Muscle of leg (tissue), 16 donors: ENCODE measurements at places on chromosomes 1 and 21.

DNA sequence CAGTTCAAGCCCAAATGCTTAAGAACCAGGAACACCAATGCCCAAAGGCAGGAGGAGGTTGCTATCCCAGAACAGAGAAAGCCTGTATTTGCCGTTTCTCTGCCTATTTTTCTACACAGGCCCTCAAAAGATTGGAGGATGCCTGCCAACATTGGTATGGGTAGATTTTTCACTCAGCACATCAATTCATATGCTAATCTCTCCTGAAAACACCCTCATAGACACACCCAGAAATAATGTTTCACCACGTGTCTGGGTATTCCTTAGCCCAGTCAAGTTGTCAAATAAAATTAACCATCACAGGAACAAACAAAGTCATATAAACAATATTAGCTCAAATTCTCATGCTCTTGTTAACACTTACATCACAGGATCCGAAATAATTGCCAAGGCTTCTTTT, 121.9 kb downstream of the RGS21 start:
- DNase-seq: no peak

DNA sequence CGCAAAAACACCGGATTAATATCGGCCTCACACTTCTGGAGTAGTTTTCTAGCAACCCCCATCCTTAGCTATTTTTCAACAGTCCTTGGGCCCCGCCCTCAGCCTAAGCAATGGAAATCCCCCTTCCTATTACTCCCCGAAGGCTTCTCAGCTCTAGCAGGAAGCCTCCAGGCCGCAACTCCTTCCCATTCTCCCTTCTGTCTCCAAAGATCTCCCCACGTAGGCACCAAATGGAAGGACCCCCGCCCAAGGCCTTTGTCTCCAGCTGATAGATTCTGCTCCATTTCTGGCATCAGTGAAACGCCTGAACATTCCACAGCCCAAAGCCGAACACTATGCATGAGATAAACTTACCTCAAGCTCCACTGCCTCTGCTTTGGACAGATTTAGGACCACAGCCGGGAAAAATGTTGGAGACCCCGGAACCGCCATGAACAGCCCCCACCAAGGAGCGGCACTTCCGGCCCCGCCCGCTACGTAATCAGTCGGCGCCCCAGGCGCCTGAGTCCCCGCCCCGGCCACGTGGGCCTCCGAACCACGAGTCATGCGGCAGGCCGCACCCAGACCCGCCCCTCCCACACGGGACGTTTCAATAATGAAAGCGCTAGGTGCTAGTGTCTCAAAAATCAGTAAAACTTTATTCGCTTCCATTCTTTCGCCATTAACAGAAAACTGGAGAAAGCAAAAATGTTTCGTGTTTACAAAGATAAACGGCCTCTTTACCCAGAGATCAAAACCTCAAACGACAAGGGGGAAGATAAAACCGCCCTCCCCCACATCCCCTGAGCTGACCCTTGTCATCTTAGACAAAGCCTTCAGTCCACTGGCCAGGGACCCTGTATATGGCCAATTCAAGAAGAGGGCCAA, at the start of gene NRAS:
NRAS (minus strand) TSS at position 468 of the 867 bp plus-strand sequence. CDS start 611 bp downstream, outside the sequence.
- peak; percentile 98 for DNase-seq

GRCh38 chr1:69215883-69216282, 351.8 kb upstream of the LRRC7 start:
- DNase-seq: no peak

DNA sequence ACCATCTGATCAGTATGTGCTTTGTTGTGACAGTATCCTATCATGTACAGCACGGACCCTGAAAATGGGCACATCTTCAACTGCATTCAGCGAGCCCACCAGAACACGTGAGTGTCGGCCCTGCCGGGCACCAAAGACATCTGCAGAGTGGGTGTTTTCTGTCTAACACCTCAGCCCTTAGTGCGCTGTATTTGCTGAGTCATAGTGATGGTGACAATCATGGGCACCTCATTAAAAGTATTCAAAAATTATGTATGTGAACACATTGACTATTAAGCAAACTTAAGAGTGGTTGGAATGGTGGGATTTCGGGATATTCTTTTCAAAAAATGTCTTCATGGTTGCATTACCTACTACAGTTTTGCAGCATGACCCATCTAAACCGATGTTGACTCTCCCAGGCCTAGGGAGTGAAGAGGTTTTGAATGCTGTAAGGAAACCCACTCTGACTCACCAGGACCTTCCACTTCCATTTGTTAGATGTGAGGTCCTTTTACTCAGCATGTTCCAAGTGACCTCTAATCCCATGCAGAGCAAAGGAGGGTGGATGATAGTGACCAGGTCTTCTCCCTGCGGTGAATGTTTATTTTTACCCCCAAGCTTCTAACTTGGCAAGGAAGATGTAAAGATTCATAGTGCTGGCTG, 20.1 kb downstream of the MGST3 start:
- no peak for DNase-seq

- no peak for DNase-seq
Observed at GRCh38 chr21:38741950-38742256, 63.8 kb upstream of the ETS2 start.

DNA sequence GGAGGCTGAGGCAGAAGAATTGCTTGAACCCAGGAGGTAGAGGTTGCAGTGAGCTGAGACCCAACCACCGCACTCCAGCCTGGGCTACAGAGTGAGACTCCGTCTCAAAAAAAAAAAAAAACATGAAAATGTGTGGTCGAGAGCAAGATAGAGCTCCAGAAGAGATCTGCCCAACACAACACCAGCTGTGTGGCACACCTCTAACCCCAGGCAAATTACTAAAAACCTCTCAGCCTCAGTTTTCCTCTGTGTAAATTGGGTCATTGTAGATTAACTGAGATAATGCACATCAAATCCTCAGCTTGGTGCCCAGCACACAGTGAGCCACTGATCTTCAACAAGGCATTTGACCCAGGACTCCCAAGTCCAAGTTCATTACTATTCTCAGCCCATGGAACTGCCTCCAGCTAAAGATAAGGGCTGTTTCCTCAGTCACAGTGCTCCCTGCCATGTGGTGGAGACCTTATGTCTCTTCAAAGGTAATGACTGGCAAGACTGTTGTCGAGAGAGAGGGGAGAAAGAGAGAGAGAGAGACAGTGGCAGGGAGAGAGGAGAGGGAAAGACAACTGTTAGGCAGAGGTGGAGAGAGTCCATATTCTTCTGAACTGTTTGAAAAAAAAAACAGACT, 58.1 kb downstream of the PTP4A2 start:
- no peak for DNase-seq

GRCh38 chr1:155913969-155914757, 3.0 kb upstream of the RIT1 start:
- DNase-seq: no peak

DNA sequence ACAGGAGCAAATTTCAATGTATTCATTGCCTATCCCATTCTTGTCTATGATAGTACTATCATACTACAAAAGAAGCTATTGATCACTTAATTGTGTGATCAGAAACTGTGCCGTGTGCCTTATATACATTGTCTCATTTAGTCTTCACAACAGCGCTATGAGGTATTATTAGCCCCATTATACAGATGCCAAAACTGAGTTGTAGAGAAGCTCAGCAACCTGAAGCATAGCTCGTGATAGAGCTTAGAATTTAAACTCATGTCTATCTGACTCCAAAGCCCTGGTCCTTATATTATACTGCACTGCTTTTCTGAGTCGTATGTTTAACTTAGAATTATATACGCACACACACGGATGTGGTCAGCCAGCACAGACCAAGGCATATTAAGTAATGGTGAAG, 315.1 kb downstream of the NFIA start:
- DNase-seq: no peak

DNA sequence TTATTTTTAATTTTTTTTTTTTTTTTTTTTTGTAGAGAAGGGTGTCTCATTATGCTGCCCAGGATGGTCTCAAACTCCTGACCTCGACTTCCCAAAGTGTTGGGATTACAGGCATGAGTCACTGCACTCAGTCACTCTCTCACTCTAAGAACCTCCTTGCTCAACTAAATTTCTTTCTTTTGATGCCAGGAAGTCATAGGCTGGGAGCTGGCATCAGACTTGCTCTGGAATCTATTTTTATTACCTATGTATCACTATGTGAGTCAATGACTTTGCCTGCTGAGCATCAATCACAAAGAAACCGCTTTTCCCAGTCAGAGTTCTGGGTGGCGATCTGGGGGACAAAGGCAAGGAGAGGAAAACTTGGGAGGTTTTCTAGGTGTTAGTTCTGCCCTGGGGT, 35.5 kb upstream of the PARP1 start:
- DNase-seq: no peak

GRCh38 chr1:153333902-153334301, 14.7 kb downstream of the PGLYRP4 start:
- DNase-seq: no peak

DNA sequence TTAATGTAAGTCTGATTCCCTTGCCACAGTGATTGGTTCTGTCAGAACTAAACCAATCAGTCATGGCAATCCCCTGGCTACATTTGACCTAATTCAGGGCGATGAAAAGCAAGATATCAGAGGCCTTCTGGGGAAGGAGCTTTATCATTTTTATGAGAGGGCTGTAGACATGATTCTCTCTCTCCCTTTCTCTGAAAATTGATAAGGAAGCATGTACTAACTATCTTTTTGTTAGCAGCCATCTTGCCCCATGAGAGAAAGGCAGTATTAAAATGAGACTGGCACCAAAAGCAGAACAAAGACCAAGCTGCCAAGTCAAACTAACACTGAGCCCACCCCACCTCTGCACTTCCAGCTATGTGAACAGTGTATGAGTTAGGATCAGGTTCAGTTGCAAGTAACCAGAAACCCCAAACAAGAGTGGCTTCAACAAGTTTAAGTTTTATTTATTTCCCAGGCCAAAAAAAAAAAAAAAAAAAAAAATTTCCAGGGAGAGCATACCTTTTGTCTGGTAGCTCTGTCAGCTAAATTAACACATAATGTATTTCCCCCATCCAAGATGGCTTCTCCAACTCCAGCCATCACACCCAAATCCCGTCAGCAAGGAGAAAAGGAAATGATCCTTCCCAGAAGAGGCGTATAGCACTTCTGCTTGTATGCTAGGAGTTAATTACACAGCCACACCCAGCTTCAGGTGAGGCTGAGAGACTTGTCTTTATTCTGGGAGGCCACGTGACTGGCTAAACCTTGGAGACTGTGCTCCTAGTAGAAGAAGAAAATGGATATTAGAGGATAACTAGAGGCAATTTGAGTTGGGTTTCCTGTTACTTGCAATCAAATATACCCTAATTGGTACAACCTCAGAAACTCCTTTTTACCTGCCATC, 105.8 kb upstream of the RALGPS2 start:
- no peak for DNase-seq

DNA sequence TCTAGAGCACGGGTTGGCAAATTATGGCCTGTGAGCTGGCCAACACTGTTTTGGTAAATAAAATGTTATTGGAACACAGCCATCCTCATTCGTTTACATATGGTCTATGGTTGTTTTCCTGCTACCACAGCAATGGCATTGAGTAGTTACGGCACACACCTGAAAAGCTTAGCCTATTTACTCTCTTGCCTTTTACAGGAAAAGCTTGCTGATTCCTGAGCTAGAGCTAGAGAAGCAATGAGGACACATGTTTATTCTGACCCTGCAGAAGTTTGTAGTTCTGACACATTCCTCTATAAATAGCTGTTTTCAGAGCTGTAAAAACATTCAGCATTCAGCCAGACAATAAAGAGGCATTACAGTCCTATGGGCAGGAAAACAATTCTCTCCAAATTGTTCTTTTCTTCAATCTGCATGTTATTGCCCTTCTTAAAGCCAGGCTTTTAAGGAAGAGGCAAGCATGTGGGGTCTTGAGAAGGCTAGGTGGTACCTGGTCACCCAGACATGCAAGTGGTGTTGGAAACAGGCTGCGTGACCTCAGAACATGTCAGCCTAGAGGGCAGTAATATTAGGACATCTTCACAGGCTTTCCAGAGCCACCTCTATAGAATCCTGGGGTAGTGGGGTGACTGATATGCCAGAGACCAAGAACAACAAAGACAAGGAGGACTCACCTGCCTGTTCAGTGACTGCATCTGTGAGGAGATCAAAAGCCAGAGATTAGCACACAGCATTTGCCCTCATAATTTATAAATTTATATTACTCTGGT, 1.6 kb downstream of the FCRL2 start:
- DNase-seq: no peak

DNA sequence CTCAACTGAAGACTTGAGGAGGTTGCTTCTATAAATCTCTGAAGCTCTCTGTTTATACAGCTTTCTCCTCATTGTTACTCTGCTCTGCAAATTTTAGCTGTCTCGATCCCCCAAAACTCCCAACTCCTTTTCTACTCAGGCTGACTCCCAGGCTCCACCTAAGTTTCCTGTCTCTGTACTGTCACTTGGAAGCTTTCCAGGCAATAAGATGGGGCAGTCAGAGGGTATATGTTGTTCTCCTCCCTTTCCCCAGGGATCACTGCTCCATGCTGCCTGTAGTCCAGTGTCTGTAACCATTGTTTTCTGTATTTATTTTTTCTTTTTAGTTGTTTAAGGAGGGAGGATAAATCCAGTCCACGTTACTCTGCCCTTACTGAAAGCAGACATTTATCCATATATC, 13.4 kb downstream of the TSNAX start:
- DNase-seq: no peak

DNA sequence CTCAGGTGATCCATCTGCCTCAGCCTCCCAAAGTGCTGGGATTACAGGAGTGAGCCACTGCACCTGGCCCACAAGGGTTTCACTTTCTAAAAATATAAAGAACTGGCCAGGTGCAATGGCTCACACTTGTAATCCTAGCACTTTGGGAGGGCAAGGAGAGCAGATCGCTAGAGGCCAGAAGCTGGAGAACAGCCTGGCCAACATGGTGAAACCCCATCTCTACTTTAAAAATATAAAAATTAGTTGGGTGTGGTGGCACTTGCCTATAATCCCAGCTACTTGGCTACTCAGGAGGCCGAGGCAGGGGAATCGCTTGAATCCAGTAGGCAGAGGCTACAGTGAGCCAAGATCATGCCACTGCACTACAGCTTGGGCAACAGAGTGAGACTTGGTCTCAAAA, 25.7 kb downstream of the MRPL39 start:
- no peak for DNase-seq

GRCh38 chr1:212959266-212960220, 9.2 kb downstream of the VASH2 start:
- no peak for DNase-seq
